Activated T-cell treated with anti-CD3 and anti-CD28 coated beads, Interleukin-2, amount 50 U/mL, for 72 hours (primary cell): ENCODE measurements at places on chromosomes 5 and 9.

- no peak overlapping the region for H3K4me3 ChIP-seq
- no peaks in the 10 kb centered on the region for H3K27me3 ChIP-seq
- no peak overlapping the region for H3K27ac ChIP-seq
- no peaks in the 10 kb centered on the region for H3K4me1 ChIP-seq
- H3K36me3 ChIP-seq: peaks cover 4% of the 10 kb centered on the region
Observed at GRCh38 chr5:644509-644908, 32.4 kb downstream of the CEP72 start.

DNA sequence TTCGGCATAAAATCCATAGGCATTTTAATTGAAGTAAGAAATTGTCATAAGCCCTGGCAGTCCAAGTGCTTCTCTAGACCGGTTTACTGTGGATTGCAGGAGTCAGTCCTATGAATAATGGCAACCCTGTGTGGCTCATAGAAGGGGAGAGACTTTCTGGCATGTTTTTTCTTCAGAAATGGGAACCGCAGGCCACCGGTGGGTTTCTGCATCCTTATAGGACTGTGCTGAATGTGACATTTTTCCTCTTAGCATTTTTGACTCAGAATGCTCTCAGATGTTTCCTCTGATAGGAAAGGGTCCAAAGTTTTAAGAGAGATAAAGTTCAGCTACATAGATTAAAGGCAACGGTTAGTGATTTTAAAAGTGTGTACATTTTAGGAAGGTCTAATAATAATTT, 6.3 kb downstream of the DAPK1 start:
- H3K27me3 ChIP-seq: peaks cover 27% of the 10 kb centered on the region
- H3K36me3 ChIP-seq: no peaks in the 10 kb centered on the region
- H3K4me3 ChIP-seq: no peak overlapping the region

DNA sequence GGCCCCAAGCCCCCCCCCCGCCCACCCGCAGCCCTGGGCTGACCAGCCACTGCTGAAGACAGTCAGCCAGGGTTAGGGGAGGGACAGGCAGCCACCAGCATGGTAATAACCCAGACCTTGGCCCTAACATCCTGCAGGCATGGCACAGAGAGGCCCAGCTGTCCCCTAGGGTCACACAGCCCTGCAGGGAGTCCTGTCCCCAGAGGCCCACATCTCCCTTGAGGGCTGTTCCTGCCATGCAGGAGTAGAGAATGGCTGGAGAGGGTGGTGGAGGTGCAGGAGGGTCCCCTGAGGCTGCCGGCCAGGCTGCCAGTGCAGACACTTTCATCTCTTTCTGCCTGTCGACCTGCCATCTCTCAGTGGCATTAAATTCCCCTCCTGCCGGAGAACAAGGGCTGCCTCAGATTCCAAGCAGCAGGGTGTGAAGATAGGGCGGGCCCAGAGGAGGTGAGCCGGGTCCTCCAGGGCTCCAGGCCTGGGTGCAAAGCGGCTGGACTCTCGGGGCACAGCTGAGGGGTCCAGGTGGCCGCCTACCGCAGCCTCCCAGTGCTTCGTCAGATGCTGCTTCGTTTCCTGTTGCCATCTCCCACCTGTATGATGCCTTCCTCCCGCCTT, 40.0 kb downstream of the CXXC5 start:
- no peak for DNase-seq
- H3K36me3 ChIP-seq: no peaks in the 10 kb centered on the region
- no peaks in the 10 kb centered on the region for H3K27me3 ChIP-seq

DNA sequence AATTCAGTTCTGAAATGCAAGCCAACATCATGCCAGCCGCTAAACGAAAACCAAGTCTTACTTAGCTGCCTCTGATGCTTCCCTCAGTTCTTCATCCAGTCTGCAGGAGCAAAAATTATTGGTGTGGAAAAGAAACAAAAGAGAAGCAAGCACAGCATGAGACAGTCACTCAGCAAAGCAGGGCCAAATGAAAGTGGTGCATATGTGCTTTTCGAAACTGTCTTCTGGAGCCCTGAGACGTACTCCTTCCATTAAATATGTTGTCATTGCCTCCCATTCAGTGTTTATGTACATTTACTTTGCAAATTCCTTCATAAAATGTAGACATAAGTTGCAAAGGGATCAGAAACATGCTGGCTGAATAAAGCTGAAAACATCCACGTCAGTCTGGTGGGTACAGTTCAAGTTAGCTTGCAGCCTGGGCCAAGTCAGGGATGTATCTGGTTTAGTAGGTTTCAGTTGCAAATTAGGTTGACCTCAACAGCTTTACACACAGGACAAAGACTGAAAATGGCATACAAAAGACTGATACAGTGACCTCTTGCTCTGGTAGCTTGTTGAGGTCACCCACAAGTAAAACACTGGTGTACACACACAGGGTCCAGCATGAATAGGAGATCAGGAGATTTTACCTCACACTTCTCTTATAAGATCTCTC, 139.7 kb upstream of the PCA3 start:
- H3K4me1 ChIP-seq: peaks cover 1% of the 10 kb centered on the region
- no peak overlapping the region for H3K27ac ChIP-seq
- DNase-seq: no peak
- peaks cover 14% of the 10 kb centered on the region for H3K27me3 ChIP-seq

DNA sequence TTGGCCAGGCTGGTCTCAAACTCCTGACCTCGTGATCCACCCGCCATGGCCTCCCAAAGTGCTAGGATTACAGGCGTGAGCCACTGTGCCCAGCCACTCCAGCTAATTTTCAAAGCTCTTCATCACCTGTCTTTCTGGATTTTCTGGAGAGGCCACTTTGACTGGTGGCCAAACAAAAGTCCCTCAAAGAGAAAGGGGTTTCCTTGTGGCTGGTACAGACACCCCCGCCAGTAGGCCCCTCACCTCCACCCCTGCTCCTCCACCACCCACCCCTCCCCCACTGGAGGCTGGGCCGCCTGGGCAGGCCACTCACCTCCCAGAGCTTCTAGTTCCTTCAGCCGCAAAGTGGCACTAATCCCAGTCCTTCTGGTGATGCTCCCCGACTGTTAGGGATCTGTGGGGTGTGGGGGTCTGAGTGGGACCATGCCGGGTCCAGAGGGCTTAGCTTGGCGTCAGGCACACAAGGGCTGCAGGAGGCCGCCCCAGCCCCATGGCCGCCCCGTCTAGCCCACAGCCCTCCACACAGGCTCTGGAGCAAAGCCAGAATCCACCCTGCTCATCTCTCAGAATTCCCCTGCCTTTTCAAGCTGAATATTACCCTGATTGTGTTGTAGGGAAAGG, 182.0 kb upstream of the IER5L start:
- H3K4me3 ChIP-seq: no peak overlapping the region
- H3K4me1 ChIP-seq: no peaks in the 10 kb centered on the region
- H3K27me3 ChIP-seq: no peaks in the 10 kb centered on the region
- H3K27ac ChIP-seq: no peak overlapping the region
- no peak for DNase-seq

GRCh38 chr5:26205121-26205520, 833.3 kb downstream of the CDH9 start:
- no peak overlapping the region for H3K4me3 ChIP-seq
- H3K27me3 ChIP-seq: no peaks in the 10 kb centered on the region
- no peaks in the 10 kb centered on the region for H3K36me3 ChIP-seq
- no peak for DNase-seq
- H3K27ac ChIP-seq: no peak overlapping the region

DNA sequence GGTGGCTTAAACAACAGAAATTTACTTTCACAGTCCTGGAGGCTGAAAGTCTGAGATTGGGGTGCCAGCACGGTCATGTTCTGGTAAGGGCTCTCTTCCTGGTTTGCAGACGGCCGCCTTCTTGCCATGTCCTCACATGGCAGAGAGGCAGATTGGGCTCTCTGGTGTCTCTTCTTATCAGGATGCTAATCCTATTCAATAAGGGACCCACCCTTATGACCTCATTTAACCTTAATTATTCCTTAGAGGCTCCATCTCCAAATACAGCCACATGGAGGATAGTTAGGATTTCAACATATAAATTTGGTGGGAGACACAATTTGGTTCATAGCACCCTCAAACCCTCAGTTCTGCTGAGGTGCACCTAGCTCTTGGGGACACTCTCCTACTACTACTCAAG, 180.4 kb downstream of the DAB2IP start:
- no peaks in the 10 kb centered on the region for H3K36me3 ChIP-seq
- no peak overlapping the region for H3K4me3 ChIP-seq
- no peaks in the 10 kb centered on the region for H3K4me1 ChIP-seq
- DNase-seq: no peak
- H3K27me3 ChIP-seq: no peaks in the 10 kb centered on the region
- no peak overlapping the region for H3K27ac ChIP-seq

GRCh38 chr5:6572825-6573380, 59.9 kb downstream of the NSUN2 start:
- DNase-seq: no peak
- no peak overlapping the region for H3K4me3 ChIP-seq
- H3K36me3 ChIP-seq: no peaks in the 10 kb centered on the region
- H3K4me1 ChIP-seq: no peaks in the 10 kb centered on the region
- no peak overlapping the region for H3K27ac ChIP-seq

GRCh38 chr9:114825126-114825795, 19.4 kb upstream of the TNFSF15 start:
- no peak overlapping the region for H3K4me3 ChIP-seq
- H3K27me3 ChIP-seq: peaks cover 16% of the 10 kb centered on the region
- H3K36me3 ChIP-seq: peaks cover 4% of the 10 kb centered on the region

GRCh38 chr5:165673499-165673898, 2168.1 kb downstream of the MAT2B start:
- no peaks in the 10 kb centered on the region for H3K4me1 ChIP-seq
- H3K36me3 ChIP-seq: no peaks in the 10 kb centered on the region
- H3K27ac ChIP-seq: no peak overlapping the region

DNA sequence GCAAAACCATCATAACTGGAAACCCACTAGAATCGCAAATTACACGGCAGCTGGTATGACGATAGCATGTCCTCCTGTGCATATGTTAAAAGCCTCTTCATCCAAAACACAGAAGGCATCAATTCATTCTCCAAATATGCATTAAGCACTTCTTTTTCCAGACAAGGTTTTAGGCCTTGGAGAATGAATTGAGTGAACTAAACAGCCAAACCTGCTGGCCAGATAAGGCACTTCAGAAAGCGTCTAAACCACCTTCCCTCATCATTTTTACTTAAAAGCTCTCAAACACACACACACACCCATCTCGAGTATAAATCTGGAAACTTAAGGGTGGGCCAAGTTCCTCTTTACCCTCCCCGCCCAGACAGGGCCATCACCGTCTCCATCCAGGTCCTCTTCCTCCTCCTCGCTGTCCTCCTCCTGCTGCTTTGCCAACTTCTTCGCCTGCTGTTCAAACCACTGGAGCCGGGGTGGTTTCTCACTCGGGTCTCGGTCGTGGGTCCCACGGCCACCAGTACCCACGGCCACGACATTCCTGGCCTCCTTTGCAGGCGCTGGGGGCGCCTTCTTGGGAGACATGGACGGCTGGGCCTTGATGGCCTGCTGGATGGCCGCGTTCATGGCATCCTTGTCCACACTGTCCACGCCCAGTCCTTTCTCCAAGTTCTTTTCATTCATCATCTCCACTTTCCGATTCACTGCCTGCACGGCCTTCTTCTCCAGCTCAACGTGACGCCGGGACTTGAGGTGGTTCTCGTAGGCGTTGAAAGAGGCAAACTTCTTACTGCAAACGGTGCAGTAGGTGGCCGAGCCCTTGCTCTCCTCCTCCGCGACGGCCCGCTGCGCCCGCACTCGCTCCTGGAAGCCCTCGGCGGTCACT, 696 bp downstream of the ZNF622 start:
- H3K36me3 ChIP-seq: peaks cover 30% of the 10 kb centered on the region
- peak overlapping the region; percentile 93 for H3K27ac ChIP-seq
- H3K27me3 ChIP-seq: no peaks in the 10 kb centered on the region
- peaks cover 83% of the 10 kb centered on the region for H3K4me1 ChIP-seq

- no peak overlapping the region for H3K27ac ChIP-seq
- H3K4me1 ChIP-seq: no peaks in the 10 kb centered on the region
- no peaks in the 10 kb centered on the region for H3K36me3 ChIP-seq
- DNase-seq: no peak
- H3K4me3 ChIP-seq: no peak overlapping the region
Observed at GRCh38 chr9:130290291-130291181, 25.0 kb downstream of the HMCN2 start.

DNA sequence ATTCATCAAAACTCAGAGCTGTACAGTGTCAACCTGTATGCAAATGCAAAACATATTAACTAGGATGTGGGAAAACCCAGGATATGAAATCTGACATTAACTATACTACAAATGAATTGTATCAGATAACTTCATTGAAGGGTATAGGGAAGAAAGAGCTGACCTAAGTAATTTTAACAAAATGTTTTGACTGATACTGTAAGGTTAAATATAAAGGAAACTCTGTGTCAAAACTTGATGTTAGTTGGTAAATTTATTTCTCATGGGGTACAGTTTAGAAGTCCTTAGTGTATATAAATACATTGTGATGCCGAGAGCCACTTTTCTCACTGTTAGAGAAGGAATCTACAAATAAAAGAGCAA, 78.1 kb upstream of the VCAN start:
- no peak overlapping the region for H3K4me3 ChIP-seq
- no peak for DNase-seq
- no peaks in the 10 kb centered on the region for H3K4me1 ChIP-seq
- no peak overlapping the region for H3K27ac ChIP-seq
- no peaks in the 10 kb centered on the region for H3K36me3 ChIP-seq

GRCh38 chr5:152293189-152293588, 111.9 kb downstream of the NMUR2 start:
- no peaks in the 10 kb centered on the region for H3K36me3 ChIP-seq
- no peak overlapping the region for H3K4me3 ChIP-seq
- H3K27ac ChIP-seq: no peak overlapping the region
- no peaks in the 10 kb centered on the region for H3K4me1 ChIP-seq
- H3K27me3 ChIP-seq: no peaks in the 10 kb centered on the region

DNA sequence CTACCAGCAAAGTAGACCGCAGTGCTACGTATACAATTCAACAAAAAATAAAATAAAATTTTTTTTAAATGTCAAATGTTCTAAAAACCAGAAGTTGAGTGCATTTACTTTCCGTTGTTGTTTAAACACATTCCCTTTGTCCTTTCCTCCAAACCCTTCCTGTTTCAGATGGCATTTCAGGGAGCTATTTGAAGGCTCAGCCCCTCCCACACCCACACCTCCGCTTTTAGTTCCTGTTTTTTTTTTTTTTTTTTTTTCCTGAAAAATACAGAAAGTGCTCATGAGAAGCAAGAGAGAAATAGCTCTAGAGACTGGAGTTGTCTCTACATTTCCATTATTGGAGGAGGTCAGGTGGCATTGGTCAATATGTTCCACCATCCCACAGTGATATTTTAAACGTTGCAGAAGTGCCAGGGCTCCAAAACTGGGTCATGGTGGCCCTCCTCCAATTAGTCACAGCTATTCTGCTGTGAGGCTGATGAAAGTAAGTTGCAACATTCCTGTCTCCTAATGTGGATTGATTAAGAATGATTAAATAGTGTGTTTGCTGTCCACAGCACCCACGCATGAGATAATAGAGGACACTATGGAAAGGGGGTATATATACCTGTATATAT, 106.9 kb downstream of the GABRG2 start:
- H3K4me1 ChIP-seq: no peaks in the 10 kb centered on the region
- no peak overlapping the region for H3K4me3 ChIP-seq
- no peaks in the 10 kb centered on the region for H3K27me3 ChIP-seq
- H3K36me3 ChIP-seq: no peaks in the 10 kb centered on the region
- DNase-seq: no peak
- no peak overlapping the region for H3K27ac ChIP-seq
